ENCODE measurements at places on chromosomes 12 and 14. TPM values are rescaled to one million over a fixed set of nuclear protein-coding genes. Genes with fewer than 3 reads are reported as not detected.

Gene STYK1
- not detected for total RNA-seq

Gene GYS2
- total RNA-seq, result not detected

- DNase-seq, result no peak
Measured at GRCh38 chr12:123471374-123472068, 13.6 kb downstream of the SNRNP35 start.

DNA sequence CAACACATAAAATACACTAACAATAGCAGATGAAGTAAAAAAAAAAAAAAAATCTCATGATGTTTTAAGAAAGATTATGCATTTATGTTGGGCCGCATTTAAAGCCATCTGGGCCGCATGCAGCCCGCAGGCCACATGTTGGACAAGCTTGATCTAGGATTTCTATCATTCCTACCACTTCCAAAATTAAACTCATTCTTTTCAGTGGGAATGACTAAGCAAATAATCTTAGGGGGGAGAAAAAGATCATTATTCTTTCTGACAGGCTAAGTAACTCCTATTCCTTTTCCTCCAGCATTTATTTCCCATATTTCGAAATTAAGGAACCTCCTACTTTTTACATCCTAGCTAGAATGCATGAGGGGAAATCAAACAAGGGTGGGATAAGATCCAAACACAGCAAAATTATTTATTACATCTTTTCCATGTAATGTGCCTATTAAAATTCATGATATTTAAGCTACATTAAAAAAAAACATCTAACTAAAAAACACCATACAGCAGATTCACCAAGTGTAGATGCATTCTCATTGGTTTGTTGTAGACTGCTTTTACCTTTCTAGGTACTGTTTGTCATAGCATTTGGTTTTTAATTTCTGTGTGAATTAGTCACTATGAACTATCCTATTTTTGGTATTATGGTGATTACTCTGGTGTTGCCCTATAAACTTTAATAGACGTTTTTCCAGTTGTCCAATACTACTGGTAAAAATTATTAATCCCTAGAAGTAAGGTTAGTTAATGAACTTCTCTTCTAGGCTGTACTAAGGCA, 76.1 kb downstream of the RASSF8 start:
- DNase-seq, result no peak

DNA sequence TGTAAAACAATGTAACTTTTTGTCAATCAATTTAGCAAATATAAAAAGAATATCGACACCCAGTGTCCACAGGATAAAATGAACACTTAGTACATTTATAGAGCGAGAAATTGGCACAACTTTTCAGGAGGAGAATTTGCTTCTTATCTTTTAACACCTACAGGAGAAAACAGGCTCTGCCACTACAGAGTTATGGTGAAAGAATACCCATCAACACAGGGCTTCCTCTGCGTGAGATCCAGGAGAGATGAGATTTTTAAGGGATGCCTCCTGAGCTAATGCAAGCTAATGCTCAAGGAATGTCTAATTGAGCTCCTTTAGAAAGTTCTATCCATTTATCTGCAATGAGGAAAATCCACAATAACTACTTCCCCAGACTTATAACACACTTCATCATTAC, 7.8 kb downstream of the TBPL2 start:
- DNase-seq, result no peak

DNA sequence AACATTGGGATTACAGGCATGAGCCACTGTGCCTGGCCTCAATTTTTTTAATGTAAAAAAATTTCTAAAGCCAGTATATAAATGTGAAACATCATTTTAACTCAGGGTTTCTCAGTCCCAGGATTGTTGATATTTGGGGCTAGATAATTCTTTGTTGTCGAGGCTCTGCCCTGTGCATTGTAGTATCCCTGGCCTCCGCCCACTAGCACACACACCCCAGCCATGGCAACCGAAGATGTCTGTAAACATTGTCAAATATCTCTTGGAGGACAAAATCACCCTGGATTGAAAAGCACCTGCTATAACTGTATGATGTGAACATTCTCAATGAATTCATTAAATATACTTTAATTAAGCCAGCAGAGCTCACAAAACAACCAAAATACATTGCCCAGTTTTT, 8.4 kb upstream of the CIT start:
- no peak for DNase-seq

DNA sequence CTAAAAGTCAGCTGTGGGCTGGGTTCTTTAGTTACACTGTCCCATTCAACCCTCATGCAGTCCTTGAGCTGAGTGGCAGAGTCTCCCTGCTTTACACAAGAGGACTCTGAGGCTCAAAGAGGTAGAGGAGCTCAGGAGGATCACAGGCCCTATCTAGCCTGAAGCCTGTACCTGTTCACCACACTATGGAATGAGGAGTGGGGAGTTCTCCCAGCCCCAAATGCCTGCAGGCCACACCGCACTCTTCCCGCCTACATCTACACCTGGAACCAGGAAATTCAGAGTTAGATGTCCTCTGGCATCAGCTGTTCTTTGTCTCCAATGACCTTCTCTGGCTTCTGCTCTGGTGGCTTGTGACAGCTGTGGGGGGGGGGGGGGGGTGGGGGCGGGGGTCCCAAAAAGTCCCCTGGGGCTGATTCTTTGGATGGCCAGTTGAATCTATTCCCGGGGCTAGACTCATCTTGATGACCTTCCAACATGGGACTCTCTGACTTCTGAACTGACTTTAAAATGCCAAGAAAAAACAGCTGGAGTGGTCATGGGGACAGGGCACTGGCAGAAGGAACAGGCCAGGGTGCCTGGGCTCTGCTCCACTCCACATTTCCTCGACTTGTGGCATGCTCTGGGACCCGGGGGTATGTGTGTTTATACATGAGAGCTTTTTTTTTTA, 30.6 kb downstream of the RIN3 start:
- DNase-seq, result no peak

- no peak for DNase-seq
Measured at GRCh38 chr12:101165319-101165718, 44.7 kb downstream of the SLC5A8 start.

- DNase-seq, result no peak
Measured at GRCh38 chr14:68522510-68523325, 270.1 kb downstream of the ZFP36L1 start.

- DNase-seq, result no peak
Measured at GRCh38 chr14:39426605-39427004, 5.6 kb downstream of the FBXO33 start.

- no peak for DNase-seq
Measured at GRCh38 chr12:120596901-120597300, 15.7 kb upstream of the POP5 start.

GRCh38 chr12:27221625-27222387, 22.3 kb upstream of the STK38L start:
- no peak for DNase-seq

Data from Right ventricle myocardium inferior (tissue), 1 donor.